ENCODE measurements at places on chromosomes 12 and 14.

DNA sequence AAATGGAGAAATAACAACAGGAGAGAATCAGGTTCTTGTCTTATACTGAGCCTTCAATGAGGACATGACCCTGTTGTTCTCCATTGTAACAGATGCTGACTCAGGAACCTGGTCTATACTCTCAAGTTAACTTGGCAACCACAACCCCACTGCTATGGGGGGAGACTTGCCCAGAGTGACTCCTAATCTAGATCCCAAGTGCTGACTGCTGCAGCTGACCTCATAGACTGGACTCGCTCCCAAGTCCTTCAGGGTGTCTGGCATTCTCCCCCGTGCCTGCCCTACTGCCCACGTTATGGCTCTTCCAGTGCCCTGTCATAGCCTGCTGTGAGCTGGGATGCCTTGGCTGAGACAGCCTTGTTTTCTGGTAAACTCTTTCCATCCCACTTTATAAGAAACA is 37.1 kb downstream of the NID2 start:
- no peaks in the 10 kb centered on the region for H3K27me3 ChIP-seq
- H3K4me3 ChIP-seq, result no peak overlapping the region
- no peak overlapping the region for H3K27ac ChIP-seq

DNA sequence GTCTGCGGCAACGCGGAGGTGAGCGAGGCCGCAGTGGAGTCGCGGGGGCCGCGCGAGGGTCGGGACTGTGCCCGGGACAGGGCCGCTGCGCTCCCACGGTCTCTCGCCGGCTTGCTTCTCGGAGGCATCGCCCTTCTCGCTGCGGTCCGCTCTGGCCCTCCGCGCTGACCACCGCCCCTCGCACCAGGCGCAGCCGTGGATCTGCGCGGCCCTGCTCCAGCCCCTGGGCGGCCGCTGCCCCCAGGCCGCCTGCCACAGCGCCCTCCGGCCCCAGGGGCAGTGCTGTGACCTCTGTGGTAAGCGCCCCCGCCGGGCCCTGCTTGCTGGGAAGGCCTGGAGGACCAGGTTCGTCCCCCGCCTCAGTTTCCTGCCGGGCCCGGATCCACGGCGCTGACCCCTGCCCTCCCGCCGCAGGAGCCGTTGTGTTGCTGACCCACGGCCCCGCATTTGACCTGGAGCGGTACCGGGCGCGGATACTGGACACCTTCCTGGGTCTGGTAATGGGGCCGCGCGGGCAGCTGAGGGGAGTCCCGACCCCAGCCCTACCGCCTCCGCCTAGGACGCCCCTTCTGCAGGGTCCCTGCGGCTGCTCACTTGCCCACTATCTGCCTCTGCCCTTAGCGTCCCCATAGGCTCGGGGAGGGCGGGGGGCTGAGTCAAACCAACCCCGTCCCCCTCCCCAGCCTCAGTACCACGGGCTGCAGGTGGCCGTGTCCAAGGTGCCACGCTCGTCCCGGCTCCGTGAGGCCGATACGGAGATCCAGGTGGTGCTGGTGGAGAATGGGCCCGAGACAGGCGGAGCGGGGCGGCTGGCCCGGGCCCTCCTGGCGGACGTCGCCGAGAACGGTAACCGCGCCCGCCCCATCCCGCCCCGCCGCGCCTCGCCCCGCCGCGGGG is 7.0 kb downstream of the AMN start:
- peaks cover 60% of the 10 kb centered on the region for H3K27me3 ChIP-seq
- no peak overlapping the region for H3K27ac ChIP-seq
- H3K4me1 ChIP-seq, result peaks cover 6% of the 10 kb centered on the region
- DNase-seq, result no peak
- peaks cover 2% of the 10 kb centered on the region for H3K36me3 ChIP-seq

- H3K4me3 ChIP-seq, result no peak overlapping the region
- H3K36me3 ChIP-seq, result peaks cover 11% of the 10 kb centered on the region
- no peak overlapping the region for H3K27ac ChIP-seq
These were observed 9.0 kb upstream of the FKBP11 start for GRCh38 chr12:48934312-48934706.

DNA sequence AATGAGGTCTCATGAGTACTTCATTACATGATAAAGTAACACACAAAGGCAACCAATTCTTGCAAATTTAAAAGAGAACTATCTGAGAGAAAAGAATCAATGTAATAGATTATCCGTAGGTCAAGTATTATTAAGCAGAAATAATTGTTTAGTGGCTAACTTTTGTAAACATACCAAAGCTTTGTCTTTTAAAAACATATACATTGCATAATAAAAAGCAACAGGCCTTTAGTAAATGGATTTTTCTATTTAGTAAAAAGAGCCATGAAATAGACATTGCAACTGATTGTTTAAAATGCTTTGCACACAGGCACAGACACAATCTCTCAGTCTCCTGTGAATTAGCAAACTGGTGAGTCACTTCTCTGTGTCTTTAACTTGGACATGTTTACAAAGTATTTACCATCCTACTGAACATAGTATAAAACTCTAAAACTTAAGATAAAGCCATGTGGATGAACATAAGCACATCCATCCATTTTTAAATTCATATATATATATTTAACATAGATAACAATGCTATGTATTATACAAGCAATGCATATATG is 518.7 kb upstream of the MGAT4C start:
- no peaks in the 10 kb centered on the region for H3K36me3 ChIP-seq
- no peaks in the 10 kb centered on the region for H3K4me1 ChIP-seq
- no peaks in the 10 kb centered on the region for H3K27me3 ChIP-seq
- no peak for DNase-seq
- H3K4me3 ChIP-seq, result no peak overlapping the region
- H3K27ac ChIP-seq, result no peak overlapping the region

GRCh38 chr14:50704454-50705010 is 36.4 kb upstream of the SAV1 start:
- no peak overlapping the region for H3K27ac ChIP-seq
- no peaks in the 10 kb centered on the region for H3K27me3 ChIP-seq
- H3K4me1 ChIP-seq, result no peaks in the 10 kb centered on the region
- H3K36me3 ChIP-seq, result peaks cover 2% of the 10 kb centered on the region
- H3K4me3 ChIP-seq, result no peak overlapping the region
